ENCODE measurements at places on chromosomes 16 and 17.

- peak overlapping the region; percentile 5 for H3K27ac ChIP-seq
- no peaks in the 10 kb centered on the region for H3K27me3 ChIP-seq
- no peaks in the 10 kb centered on the region for H3K36me3 ChIP-seq
- peak; percentile 46 for DNase-seq
- peaks cover 100% of the 10 kb centered on the region for H3K4me1 ChIP-seq
- no peak overlapping the region for H3K4me3 ChIP-seq
Measured at GRCh38 chr17:43578699-43579565, 32.8 kb upstream of the ETV4 start.

DNA sequence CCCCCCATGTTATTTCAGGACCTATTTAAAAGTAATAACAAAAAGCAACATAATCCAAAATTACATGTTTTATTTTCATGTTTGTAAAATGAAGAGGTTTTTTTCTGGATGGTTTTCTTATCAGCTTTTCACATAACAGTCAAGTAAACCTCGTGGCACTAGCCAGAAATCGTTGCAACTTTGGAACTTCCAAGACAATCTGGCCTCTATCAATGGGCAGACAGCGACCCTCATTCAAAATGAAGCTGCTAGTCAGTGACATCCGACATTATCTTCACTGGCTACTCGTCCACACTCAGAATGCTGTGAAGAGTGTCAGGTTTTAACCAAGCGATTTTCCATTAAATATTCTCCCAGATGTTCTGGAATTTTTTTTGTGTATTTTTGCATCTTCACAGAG lies 22.7 kb downstream of the ZNF652 start:
- H3K27ac ChIP-seq, result no peak overlapping the region
- DNase-seq, result no peak
- H3K27me3 ChIP-seq, result no peaks in the 10 kb centered on the region

DNA sequence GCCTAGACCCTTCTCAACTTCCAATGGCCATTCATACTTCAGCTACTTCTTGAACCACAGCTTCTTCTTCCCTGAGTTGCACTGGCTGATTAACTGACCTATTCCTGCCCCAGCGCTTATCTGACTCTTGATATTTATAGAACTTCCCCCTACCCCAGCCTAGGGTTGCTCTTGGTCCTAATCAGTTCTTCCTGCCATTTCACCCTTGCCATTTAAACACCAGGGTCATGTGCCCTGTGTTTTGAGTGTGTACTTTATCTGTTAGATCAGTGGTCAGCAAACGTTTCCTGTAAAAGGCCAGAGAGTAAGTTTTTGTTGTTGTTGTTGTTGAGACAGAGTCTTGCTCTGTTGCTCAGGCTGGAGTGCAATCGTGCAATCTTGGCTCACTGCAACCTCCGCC lies 82.4 kb upstream of the COX10 start:
- no peak for DNase-seq
- H3K4me3 ChIP-seq, result no peak overlapping the region
- no peak overlapping the region for H3K27ac ChIP-seq

DNA sequence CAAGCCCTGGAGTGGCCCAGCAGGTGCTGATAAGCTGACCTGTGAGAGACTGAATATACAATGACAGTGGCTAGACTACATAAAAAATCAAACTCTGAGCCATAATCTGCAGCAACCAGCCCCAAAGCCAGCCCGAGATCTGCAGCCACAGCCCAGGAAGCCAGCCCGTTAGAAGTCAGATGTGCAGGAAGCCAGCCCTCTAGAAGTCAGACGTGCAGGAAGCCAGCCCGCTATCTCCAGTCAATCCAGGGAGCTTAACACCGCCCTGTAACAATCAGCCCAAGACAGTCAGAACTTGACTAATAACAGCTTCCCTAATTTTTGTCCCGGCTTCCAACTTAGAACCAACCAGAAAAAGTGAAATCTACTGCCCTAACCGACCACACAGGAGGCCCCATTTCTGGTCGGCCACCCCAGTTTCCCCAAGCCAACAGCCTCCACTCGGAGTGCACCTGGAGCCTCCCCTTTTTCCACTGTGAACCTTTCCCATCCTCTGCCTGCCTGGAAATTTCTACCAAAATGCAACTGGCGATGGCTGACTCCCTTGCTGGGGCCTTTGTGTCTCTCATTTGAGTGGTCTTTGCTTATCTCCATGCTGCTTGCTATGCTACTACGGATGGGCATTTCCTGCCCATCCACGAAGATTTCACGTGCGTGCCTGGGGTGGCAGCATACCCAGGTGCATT lies 769.3 kb downstream of the KCNJ18 start:
- no peaks in the 10 kb centered on the region for H3K27me3 ChIP-seq
- no peaks in the 10 kb centered on the region for H3K4me1 ChIP-seq
- H3K4me3 ChIP-seq, result no peak overlapping the region
- no peak for DNase-seq
- H3K27ac ChIP-seq, result no peak overlapping the region

GRCh38 chr17:41816637-41817320 lies 4.0 kb downstream of the FKBP10 start:
- H3K27me3 ChIP-seq, result no peaks in the 10 kb centered on the region
- no peak overlapping the region for H3K27ac ChIP-seq
- peaks cover 21% of the 10 kb centered on the region for H3K36me3 ChIP-seq
- peaks cover 34% of the 10 kb centered on the region for H3K4me1 ChIP-seq
- no peak for DNase-seq

DNA sequence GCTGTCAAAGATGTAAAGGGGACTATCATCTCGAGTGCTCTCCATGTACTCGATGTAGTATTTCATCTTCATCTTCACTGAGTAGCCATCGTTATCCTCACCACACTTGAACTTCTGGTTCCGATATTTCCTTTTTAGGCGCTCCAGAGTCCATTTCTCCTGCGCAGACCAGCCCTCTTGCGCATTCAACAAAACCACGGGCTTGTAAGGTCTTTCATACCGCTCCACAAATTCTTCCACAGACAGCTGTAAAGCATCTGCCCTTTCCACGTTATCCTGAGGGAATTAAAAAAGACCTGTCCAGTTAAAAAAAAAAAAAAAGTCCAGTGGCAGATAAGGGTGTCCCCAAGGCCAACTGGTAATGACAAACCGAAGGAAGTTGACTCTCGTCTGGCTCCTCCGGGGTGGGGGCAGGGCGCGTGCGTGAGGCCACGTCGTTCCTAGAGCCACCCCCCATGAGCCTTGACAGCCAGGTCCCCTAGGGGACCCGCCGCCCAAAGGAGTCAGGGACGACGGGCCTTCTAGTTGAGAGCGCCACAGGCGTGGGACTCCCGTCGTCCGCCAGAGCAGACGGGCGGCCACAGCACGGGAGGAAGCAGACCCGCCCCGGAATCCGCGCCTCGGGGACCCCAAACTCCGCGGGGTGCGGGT lies 701 bp downstream of the JMJD6 start:
- peak; percentile 43 for DNase-seq
- peak overlapping the region; percentile 98 for H3K27ac ChIP-seq
- H3K36me3 ChIP-seq, result peaks cover 36% of the 10 kb centered on the region
- no peaks in the 10 kb centered on the region for H3K27me3 ChIP-seq

- no peak for DNase-seq
- H3K4me3 ChIP-seq, result no peak overlapping the region
- no peaks in the 10 kb centered on the region for H3K36me3 ChIP-seq
- H3K27ac ChIP-seq, result no peak overlapping the region
Measured at GRCh38 chr17:45873728-45874127, 20.6 kb upstream of the MAPT start.

Measured in HepG2 (cell line).